Mesendoderm (in vitro differentiated cells): ENCODE measurements at places on chromosomes 6 and 20.

- DNase-seq = no peak
Measured at GRCh38 chr6:31947070-31947675, 1.3 kb downstream of the CFB start.

GRCh38 chr6:121497970-121498375 is 62.5 kb downstream of the GJA1 start:
- DNase-seq = no peak

DNA sequence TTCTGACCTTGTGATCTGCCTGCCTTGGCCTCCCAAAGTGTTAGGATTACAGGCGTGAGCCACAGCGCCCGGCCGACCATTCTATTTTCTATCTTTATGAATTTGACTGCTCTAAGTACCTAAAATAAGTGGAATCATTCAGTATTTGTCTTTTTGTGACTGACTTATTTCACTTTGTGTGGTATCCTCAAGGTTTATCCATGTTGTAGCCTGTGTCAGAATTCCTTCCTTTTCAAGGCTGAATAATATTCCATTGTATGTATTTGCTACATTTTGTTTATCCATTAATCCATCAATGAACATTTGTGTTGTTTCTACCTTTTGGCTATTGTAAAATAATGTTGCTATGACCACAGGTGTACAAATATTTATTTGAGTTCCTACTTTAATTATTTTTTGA is 4.9 kb upstream of the TJAP1 start:
- DNase-seq = no peak

GRCh38 chr6:158122048-158122447 is 46.0 kb downstream of the SERAC1 start:
- no peak for DNase-seq

DNA sequence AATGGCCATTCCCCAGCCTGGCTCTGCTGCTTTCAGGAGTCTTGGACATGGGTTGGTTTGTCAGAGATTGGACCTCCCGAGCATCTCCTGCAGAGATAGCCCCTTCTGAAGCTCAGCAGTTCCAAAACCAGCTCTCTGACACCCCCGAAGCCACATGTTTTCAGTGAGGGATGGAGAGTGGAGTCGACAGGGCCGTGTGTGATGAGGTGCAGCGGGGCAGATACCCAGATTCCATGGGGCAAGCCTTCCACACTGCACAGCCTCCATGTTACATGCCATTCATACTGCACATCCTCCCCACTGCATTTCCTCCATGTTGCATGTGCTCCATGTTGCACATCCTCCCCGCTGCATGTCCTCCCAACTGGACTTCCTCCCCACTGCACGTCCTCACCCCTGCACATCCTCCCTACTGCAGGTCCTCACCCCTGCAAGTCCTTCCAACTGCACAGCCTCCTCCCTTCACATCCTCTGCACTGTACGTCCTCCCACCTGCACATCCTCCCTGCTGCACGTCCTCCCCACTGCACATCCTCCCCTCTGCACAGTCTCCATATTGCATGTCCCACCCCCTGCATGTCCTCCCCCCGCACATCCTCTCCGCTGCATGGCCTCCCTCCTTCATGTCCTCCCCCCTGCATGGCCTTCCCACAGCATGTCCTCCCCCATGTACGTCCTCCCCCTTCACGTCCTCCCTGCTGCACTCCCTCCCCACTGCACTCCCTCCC is 112.2 kb downstream of the SYNDIG1 start:
- no peak for DNase-seq

- no peak for DNase-seq
Measured at GRCh38 chr6:52575502-52575892, 1.4 kb downstream of the TRAM2 start.

DNA sequence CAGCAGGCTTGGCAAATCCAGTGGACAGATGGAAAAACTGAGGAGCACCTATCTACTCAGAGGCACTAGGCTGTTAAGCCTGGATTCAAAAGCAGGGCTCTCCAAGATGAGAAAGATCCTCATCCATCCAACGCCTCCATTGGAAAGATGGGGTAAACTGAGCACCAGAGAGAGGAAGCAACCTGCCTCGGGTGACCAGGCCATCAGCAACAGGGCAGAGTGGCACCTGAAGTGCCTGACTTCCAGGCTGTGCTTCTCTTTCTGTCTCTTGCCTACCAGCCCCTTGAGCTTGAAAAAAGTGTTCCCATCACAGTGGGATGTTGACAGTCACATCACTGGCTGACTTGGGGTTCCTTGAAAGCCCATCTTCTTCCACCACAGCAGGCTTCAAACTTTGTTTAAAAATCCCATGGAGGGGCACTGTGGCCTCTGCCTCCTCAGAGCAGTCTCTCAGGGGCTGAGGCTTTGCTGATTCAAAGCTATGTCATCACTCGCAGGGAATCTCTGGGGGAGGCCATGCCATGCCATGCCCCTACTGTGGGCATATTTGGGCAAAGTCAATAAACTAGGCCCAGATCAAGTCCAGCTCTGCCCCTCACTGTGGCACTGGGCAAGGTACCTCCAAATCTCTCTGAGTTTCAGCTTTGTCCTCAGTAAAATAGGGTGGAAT is 44.8 kb upstream of the TGM2 start:
- no peak for DNase-seq

- no peak for DNase-seq
Measured at GRCh38 chr6:10852361-10852960, 14.1 kb upstream of the MAK start.
